ENCODE measurements at places on chromosomes 16 and 17.
A peak's percentile ranks its signal among the peaks of the same experiment; 100 is the strongest.

- peak; percentile 59 for DNase-seq
These were observed 1.6 kb downstream of the IFT140 start for GRCh38 chr16:1610071-1610898.

DNA sequence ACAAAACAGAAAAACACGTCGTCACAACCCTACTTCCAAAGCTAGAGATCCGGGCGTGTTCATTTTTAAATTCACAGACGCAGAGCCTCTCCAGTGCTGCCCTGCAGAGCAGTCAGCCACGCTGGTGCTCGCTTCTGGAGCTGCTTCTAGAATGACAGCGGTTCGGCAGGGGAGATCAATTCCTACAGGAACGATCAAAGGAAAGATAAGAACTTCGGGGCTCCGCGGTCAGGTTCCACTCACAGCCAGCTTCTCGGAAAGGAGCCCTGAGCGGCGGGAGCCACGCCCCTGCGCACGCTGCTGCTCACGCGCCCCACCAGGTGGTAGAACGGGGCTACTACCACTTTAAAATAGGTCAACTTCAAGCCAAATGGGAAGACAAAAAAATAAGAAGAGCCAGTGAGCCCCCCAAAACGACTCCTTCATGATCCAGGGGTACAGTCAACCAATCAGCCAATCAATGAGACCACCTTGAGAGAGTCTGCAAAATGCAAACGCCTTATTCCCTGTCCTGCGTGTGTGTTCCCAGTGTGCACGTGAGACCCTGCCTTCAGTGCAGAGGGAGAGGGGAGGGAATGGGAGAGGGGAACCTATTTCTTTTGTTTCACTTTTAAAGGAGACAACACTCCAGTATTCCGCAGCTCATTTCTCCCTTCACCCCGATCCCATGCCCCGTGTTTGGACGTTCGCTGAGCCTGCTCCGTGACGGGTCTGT lies 209.7 kb downstream of the RBFOX3 start:
- DNase-seq = peak; percentile 30

- DNase-seq = peak; percentile 70
These were observed 172.6 kb downstream of the CDK5R1 start for GRCh38 chr17:32659419-32659842.

- DNase-seq = peak; percentile 40
These were observed 14.2 kb upstream of the MARCHF10 start for GRCh38 chr17:62822080-62822904.

All from bronchial epithelial cell (primary cell).